Ascending aorta (tissue), 2 donors: ENCODE measurements at places on chromosomes 5 and 9.

DNA sequence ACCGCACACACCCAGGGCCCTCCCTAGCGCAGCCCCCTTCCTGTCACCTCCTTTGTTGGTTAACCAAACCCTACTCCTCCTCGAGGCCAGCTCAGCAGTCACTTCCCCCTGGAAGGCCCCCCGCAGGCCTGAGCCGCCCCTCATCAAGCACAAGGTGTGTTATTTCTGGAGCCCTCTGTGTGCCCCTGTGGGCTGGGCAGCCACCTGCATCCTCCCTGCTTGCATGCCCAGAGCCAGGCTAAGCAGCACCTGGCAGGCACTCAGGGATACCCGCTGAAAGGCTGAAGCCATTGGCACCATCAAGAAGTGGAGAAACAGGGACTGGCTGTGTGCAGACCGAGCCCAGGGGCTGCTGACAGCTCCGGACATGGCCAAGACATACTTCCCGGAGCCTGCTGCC lies 121.8 kb downstream of the ZNF354C start:
- no peak for DNase-seq

- DNase-seq: no peak
Measured at GRCh38 chr5:176776916-176777315, 33.4 kb upstream of the UNC5A start.

- no peak for DNase-seq
Measured at GRCh38 chr5:39273314-39273954, 54.1 kb upstream of the FYB1 start.

DNA sequence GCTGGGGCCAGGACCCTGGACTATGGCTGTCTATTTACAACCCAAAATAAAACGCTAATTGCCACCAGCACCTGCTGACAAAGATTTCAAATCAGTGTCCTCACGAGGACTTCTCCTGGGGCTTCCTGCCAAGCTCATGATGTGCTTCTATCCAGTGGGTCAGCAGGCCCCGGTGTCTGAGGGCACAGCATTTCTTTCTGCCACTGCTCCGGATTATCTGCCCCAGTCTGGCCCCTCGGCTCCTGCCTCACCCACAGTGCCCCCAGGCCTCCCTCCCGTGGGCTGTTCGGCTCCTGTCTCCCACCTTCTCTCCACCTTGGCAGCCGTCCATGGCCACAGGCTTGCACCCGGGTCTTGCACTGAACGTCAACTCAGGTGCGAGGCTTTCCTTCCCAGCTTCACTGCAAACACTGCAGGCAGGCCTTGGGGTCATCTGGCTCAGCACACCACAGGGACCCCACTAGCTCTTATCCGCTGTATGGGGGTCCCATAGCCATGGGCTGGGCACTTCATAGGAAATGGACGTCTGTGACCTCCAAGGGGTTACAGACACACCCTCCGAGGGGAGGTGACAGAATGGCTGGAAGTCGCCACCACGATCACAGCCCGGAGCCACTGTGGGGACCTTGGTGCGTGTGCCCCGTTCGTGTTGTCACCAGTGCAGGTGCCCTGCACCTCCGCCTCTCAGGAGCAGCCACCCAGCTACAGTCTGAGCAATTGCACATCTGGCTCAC lies 43.8 kb upstream of the FCN1 start:
- peak; percentile 48 for DNase-seq
